Body of pancreas (tissue), 4 donors: ENCODE measurements at places on chromosomes 3 and 15.
A peak's percentile ranks its signal among the peaks of the same experiment; 100 is the strongest.

GRCh38 chr3:70855149-70855548, 542.7 kb upstream of the MDFIC2 start:
- DNase-seq: no peak

- no peak for DNase-seq
Observed at GRCh38 chr15:61083788-61084134, 145.3 kb downstream of the RORA start.

DNA sequence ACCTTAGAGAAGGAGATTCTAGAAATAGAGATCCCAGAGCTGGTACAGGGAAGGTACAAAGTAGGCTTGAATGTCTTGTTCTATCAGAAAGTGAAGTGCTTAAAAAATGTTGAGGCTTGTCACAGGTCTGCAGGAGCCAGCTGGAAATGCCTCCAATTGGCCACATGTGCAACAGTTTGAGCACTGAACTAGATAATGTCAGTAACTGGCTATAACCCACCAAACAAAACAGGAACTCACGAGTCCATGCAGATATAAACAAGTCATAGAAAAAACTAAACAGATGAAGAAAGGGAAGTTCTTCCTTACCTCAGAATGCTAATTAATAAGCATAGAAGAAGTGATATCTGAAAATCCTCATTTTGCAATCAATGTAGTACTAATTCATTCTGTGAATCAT, 11.9 kb upstream of the TF start:
- DNase-seq: no peak

DNA sequence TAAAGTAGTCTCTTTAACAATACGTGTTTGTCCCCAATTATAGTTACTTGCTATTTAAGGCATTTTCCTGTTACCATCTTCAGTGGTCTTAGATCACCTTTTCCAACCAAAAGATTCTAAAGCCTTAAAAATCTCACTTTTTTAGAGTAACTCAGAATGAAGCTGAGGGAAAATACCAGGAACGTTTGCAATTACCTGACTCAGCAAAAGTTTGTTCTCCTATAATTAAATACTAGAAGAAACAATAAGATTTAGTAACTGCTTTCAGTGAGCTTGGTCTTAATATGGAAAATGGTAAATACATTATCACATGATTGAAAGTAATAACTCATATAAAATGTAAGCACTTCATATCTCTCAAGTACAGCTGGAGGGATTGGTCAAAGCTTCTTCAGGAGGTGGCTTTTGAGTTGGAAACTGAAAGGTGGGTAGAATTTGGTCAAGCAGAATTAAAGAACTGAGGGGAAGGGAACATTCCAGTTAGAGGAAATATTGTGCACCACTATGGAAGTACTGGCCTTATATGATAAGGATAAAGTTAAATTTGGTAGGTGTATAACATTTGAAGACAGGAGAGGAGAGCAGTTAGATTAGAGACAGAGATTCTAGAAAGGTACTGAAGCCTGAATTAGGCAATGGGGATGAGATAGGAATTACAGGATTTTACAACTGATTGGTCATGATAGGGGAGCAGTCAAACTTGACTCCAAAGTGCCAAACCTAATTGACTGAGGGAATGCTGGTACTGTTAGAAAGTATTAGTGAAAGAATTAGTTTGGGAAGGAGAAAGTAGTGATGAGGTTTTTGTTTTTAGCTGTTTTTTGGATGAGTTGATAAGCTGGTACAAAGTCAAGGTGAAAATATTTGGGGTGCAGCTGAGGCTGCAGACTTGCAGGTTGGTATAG, 21.9 kb downstream of the TSC22D2 start:
- no peak for DNase-seq

- DNase-seq: no peak
Observed at GRCh38 chr3:10845001-10845761, 29.2 kb downstream of the SLC6A11 start.

DNA sequence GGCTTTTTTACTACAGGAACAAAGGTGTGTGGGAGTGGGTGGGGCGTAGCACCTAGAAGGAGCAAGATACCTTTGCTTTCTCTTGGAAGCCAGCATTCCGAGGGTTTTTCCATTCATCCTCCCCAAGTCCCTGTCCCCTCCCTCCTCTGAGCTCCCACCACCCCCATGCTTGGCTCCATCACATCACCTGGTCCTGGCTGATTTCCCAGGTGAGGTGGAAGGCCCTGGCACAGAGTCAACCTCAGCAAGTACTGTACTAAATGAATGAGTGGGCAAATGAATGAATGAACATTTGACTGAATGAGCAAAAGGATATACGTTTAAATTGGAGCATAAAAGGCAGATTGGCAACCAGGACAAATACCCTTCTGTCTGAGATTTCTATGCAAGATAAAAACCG, 45.4 kb downstream of the DZIP1L start:
- DNase-seq: no peak

- no peak for DNase-seq
Observed at GRCh38 chr3:113954091-113954685, 6.4 kb downstream of the ZDHHC23 start.

GRCh38 chr15:65377976-65378366, at the start of gene IGDCC3:
TSS of gene IGDCC3 (minus strand) at chr15:65378002. CDS start at chr15:65377788, 214 bp downstream.
- no peak for DNase-seq

DNA sequence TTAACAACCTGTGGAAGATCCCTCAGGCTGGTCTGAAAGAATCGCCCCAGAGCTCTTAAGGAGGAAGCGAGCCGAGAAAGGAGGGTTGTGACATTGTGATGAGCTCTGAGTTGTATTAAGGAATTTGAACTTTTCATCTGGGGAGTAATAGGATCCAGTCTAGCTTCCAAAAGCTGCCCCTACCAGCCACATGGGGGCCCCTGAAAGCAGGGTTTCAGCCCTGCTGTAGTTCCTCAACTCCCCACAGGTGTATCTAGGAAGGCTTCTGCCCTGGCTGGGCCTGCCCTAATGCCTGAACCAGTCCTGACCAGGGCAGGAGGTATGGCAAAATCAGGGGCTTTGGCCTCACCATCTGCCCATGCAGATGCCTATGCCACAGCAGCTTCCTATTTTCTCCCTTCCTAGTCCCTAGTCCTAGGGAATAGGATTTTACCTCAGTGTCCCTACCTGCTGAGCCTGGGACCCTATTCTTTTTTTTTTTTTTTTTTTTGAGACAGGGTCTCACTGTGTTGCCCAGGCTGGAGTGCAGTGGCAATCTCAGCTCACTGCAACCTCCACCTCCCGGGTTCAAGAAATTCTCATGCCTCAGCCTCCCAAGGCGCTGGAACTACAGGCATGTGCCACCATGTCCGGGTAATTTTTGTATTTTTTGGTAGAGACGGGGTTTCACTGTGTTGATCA, 5.0 kb upstream of the AP3S2 start:
- DNase-seq: peak; percentile 62

DNA sequence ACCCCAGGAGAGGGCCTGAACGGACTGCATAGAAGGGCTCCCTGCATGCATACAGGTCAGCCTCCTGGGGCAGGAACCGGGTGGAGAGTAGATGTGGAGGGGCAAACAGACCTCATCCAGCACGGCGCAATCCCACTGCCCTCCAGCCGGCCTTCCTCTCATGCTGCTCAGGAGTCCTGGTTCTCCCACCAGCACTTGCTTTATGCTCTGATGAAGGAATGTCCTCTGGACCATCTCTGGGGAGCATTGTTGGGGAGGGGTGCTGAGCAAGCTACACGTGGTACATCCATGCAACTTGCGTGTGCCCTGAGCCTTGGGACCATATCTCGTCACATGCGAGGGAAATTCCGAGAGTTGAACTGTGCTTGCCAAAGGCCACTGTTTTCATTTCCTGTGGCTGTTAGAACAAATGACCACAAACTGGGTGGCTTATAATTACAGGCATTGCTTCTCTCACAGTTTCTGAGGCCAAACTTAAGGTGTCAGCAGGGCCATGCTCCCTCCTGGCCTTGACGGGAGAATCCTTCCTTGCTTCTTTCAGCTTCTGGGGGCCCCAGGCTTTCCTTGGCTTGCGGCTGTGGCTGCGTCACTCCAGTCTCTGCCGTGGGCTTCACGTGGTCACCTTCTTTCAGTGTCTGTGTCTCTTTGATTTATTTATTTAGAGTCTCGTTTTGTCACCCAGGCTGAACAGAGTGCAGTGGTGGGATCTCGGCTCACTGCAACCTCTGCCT, 12.2 kb downstream of the SELENOS start:
- no peak for DNase-seq

DNA sequence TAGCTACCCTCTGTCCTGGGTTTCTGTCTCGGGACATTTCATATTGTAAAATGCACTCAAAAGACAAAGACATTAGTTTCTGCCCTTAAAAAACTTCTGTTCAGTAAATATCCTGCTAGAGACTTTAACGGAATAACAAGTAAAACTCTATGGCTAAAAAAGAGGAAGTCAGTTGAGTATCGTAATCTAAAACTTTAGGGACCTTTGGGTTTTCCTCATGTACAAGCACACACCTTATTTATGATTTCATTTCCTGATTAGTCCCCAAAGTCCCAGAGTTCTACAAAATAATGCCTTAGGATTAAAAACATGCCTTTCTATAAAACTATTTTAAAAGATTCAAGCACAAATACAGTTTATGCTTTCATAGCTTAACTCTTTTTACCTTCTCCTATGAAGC, 585.9 kb downstream of the UNC13C start:
- no peak for DNase-seq

GRCh38 chr3:122745369-122746021, 48.1 kb downstream of the HSPBAP1 start:
- DNase-seq: no peak

- no peak for DNase-seq
Observed at GRCh38 chr3:121642601-121643314, 17.9 kb downstream of the HCLS1 start.

DNA sequence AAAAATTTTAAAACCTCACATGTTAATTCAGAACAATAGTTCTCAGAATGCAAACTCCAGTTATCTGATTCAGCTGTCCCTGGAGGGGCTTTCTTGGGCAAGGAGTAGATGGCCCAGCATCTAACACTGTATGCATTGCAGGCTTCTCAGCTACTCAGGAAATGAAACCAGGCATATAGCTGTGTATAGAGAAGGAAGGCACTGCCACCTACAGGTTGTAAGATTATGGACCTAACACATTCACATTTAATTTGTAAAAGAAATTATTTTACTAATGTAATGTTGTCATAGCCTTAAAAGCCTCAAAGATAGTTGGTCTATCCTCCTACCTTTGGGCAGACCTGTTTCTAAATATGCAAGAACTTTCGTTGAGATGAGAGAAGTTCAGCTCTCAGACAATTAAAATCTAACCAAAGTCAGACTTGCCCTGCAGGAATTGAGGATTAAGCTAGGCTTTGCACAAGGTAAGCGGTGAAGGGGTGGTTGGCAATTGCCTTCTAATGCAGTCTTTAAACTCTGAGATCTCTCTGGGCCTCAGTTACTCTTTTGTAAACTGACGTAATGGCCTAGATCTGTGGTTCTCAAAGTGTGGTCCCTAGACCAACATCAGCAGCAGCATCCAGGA, 132.8 kb upstream of the SLC24A5 start:
- DNase-seq: peak; percentile 46

- DNase-seq: no peak
Observed at GRCh38 chr3:123169930-123170329, 31.8 kb upstream of the SEC22A start.

GRCh38 chr3:114081037-114081436, 24.5 kb downstream of the QTRT2 start:
- DNase-seq: no peak

- no peak for DNase-seq
Observed at GRCh38 chr3:182920515-182921084, 59.7 kb downstream of the DCUN1D1 start.

GRCh38 chr15:40061212-40061901, 22.4 kb upstream of the SRP14 start:
- DNase-seq: no peak

GRCh38 chr15:38068626-38069391, 134.4 kb downstream of the TMCO5A start:
- DNase-seq: no peak

GRCh38 chr3:4313606-4314293, 10.6 kb downstream of the SETMAR start:
- DNase-seq: no peak

- DNase-seq: peak; percentile 84
Observed at GRCh38 chr15:55289746-55290527, at the start of gene RAB27A. TSS of gene RAB27A (minus strand) at chr15:55289813. CDS start at chr15:55234934, 54,879 bp downstream.

GRCh38 chr15:98570119-98570518, 78.2 kb upstream of the IGF1R start:
- no peak for DNase-seq

DNA sequence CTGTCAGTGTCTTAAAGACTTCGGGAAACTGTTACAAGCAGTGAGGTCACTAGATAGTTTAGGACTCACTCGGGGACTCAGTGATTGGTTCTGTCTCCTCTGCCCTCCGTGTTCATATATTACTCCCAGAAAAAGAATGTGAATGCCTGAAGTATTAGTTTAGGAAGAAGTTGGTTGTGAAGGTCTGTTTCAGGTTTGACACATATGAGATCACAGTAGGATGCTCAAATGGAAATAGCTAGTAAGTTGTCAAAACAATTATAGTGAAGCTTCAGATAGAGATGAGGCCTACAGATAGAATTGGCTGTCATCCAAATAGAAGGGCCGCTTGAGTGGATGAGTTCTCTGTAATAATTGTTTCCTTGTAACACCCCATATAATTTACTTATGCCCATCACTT, 172.6 kb downstream of the PLCL2 start:
- DNase-seq: no peak

DNA sequence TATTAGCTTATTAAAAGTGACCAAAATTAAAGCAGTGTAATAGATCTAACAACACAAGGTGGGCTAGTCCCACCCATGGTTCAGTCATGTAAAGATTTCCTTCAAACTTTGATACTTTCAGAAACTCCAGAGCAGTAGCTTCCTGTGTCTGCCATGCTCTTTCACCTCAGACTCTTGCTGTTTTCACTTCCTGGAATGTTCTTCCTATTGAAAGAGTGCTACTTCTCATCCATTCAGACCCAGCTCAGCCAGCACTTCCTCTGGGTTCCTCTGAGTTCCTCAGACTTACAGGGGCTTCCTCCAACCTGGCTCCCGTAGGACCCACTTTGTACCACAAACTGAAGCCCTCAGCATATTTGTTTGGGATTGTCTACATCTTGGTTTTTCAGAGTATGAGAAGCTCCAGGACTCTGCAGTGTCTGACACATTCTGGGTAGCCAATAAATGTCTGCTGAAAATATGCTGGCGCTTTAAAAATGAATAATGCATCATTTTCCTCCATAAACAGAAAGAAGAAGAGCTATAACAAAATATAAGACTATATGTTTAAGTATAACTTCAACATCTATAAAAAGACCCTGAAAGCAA, 18.0 kb downstream of the NCEH1 start:
- no peak for DNase-seq

DNA sequence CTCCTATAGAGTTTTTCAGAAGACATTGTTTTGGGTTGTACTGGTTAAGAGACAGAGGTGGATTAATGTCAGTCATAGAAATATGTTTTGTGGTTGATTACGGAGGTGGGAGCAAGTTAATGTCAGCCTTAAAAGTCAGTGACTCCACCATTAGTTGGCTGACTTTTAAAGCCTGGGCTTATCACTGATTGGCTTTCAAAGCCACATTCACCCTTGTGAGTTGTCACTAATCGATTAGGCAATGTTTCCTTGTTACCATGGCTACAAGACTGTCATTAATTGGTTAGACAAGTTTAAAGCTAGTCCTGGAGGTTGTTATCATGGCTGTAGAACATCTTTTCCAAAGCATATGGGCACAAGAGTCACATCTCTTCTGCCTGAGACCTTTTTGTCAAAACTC, 73.0 kb downstream of the NEO1 start:
- DNase-seq: no peak

GRCh38 chr3:14042680-14043079, 82.0 kb downstream of the CHCHD4 start:
- no peak for DNase-seq
